ENCODE measurements at places on chromosomes 5 and 9.

DNA sequence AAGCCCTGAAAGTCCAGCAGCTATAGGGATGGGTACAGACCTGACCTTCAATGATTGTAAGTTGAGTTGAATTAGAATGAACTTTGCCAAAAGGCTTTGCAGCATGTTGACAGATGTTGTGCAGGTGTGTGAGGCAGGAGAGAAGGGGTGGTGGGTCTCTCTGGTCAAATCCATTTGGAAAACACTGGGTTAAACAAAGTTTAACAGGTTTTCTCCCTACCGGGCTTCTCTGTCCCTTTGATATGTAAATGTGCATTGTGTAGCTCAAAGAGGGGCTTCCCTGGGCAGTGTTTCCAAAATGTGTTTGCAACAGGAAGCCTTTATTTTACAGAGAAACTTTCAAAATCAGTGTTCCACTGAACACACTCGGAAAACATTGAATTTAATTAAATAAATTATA is 72.1 kb upstream of the BRINP1 start:
- no peak for DNase-seq

- DNase-seq: no peak
These were observed 1961.4 kb upstream of the WWC1 start for GRCh38 chr5:166330036-166330435.

- DNase-seq: no peak
These were observed 34.7 kb downstream of the GLT6D1 start for GRCh38 chr9:135604437-135605237.

GRCh38 chr5:9698841-9699240 is 68.7 kb upstream of the TAS2R1 start:
- DNase-seq: no peak

DNA sequence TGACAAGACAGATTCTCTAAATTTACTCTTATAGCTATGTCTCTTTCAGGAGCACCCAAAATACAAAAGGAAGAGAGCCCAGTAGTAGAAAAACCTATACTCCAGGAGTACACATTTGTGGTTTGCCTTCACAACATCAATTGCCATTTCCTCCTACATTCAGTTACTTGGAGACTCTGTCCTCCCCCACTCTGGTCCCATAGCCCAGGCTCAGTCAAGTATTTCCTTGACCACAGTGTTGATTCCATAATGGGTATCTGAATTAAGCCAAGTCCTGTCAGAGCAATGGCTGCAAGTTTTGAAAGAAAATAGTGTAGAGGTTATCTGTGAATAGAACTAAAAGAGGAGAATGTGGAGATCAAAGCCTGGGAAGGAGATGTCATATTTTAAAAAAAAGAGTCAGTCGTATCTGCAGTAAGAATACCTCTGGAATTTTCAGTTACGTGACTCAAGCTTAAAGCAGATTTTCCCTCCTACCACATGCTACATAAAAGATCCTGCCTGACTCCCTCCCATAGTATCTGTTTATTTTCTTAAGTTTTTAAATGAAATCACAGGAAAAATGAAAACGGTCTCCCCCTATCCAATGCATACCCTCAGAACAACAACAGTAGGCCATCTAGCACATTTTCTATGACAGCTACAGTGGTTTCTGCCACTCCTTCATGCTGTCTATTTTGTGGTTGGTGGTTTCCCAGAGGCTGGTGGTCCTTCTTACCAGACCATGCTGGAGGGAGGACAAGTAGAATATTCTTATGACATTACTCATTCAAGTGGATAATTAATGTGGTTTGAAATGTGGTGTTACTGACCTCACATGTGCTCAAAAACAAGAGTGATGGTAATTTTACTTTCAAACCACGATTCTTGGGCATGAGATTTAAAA is 249.7 kb upstream of the TMEM161B start:
- no peak for DNase-seq

- no peak for DNase-seq
These were observed 25.7 kb downstream of the DRD1 start for GRCh38 chr5:175418251-175418650.

- peak; percentile 72 for DNase-seq
These were observed 31.1 kb upstream of the ADAMTSL1 start for GRCh38 chr9:18442629-18443491.

GRCh38 chr9:35691334-35691650 is 1.6 kb upstream of the TPM2 start:
- DNase-seq: no peak

- no peak for DNase-seq
These were observed 47.5 kb downstream of the STX17 start for GRCh38 chr9:99953861-99954507.

GRCh38 chr5:30878296-30878695 is 315.2 kb upstream of the CDH6 start:
- DNase-seq: no peak

- DNase-seq: no peak
These were observed 14.2 kb upstream of the ZBED3 start for GRCh38 chr5:77101298-77101697.

GRCh38 chr5:15525703-15526275 is 25.8 kb downstream of the FBXL7 start:
- DNase-seq: no peak

GRCh38 chr5:169448826-169449225 is 134.7 kb upstream of the SPDL1 start:
- no peak for DNase-seq

- DNase-seq: no peak
These were observed 116.7 kb downstream of the GOLPH3 start for GRCh38 chr5:32057187-32058096.

GRCh38 chr5:141765896-141766551 is 84.0 kb upstream of the ARAP3 start:
- no peak for DNase-seq

- no peak for DNase-seq
These were observed 5.3 kb downstream of the INVS start for GRCh38 chr9:100104314-100104713.

DNA sequence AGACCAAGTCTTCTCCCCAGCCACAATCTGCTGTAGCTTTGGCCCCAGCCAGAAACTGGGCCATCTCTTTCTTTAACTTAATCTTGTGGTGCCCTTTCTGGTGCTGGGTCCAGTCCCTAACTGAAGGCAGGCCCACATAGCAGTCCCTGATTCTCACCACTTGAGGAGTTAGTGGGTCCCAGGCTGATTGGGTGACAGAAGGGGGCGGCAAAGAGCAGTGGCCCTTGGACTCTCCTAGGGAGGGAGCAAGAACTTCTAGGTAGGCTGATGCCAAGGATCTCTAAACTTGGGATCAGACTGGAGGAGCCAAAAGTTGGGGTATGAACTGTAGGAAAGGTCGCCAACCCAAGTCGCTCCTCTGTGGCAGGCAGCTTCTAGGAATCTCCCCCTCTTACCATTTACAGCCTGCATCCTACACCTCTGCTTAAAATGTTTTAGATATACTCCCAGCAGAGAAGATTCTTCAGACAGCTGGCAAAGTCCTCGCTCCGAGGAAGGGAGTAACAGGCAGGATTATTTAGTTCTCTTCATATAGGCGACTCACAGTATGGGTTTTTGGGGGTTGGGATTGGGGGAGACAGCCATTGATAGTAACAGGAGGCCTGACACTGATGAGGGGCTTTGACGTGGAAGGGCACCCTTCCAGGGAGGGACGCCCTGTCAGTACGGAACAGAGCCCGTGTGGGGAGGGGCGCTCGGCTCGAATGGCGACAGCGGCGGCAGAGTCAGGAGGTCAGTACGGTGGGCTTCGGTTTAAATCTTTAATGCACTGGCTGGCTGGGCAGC is 2.0 kb upstream of the CCL27 start:
- peak; percentile 13 for DNase-seq

DNA sequence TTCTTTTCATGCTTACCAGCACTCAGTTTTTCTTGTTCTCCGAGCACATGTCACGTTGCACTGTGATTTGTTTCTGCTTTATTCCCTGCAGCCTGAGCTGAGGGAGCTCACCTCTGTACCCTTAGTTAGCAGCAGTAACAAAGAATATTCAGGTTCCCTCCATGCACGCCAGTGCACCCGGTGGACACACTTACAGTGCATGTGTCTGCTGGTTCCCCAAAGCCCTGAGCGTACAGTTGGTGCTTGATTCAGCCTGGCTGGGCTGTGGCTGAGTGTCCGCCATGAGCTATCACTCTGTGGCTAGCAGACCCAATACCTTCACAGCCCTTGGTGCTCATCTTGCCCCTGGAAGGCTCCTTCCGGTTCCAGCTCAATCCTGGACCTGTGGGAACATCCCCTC is 93.5 kb downstream of the MVB12B start:
- no peak for DNase-seq

- DNase-seq: no peak
These were observed 33.2 kb upstream of the CYFIP2 start for GRCh38 chr5:157232706-157233105.

- DNase-seq: no peak
These were observed 449.4 kb upstream of the CDH10 start for GRCh38 chr5:25094219-25094618.

DNA sequence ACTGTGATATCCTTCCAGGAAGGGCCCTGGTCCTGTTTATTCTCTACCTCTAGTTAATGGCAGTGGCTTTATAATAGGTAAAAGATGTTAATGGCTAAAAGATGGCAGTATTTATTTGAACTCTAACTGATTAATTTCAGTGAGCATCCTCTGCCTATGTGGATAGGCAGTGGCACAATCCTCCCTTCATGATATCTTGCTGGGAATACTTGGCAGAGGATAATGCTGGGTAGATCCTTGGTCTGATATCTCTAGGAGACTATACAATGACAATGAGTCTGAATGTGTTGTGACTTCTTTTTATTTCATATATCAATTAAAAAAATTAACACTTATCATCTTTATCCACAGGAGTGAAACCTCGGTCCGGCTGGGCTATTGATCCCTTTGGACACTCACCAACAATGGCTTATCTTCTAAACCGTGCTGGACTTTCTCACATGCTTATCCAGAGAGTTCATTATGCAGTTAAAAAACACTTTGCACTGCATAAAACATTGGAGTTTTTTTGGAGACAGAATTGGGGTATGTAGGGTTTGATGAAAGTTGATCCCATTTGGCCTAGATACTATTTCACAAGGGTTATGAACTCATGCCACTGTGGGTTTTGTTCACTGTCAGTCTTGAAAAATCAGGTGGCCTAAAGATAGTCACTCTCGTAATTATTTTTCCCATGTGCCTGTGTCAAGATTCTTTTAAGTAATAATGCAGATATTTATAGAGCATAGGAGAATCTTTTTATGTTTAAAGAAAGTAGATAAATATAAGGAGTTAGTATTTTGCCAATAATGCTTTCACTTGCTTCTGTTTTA is 77.7 kb downstream of the MAN2A1 start:
- DNase-seq: no peak

- DNase-seq: no peak
These were observed 64.5 kb downstream of the CEP120 start for GRCh38 chr5:123358751-123359150.

DNA sequence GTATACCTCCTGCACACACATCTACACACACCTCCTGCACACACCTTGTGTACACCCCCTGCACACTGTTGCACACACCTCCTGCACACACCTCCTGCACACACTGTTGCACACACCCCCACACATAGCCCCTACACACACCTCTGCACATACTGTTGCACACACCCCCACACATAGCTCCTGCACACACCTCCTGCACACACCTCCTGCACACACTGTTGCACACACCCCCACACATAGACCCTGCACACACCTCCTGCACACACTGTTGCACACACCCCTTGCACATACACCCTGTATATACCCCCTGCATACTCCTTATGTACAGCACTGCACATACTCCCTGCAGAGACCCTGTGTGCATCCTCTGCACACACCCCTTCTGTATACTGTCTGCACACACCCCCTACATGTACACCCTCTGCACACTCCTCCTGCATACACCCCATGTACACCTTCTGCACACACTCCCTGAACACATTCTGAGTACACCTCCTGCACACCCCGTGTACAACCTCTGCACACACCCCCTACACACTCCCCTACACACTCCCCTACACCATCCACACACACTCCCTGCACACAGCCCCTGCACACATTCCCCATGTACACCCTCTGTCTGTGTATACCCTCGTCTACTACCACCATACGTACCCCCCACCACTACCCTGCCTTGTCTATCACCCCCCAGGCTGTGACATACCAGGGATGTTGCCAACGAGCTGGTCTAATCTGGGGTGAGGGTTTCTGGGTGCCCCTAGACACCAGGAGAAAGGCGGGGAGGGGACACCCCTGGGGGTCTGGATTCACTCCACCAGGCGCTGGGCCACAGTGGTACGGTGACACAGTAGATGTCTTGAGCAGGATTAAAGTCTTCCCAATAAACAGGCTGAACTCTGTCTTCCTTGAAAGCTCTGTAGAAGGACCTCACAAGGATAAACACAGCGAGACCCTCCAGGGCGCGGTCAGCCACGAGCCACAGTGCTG is 1.1 kb upstream of the CEP72 start:
- no peak for DNase-seq

- no peak for DNase-seq
These were observed 93.6 kb upstream of the TNC start for GRCh38 chr9:115211413-115212124.

- peak; percentile 22 for DNase-seq
These were observed 18.9 kb downstream of the KIF24 start for GRCh38 chr9:34310215-34310614.

GRCh38 chr9:19358701-19359100 is 21.3 kb downstream of the RPS6 start:
- DNase-seq: no peak

DNA sequence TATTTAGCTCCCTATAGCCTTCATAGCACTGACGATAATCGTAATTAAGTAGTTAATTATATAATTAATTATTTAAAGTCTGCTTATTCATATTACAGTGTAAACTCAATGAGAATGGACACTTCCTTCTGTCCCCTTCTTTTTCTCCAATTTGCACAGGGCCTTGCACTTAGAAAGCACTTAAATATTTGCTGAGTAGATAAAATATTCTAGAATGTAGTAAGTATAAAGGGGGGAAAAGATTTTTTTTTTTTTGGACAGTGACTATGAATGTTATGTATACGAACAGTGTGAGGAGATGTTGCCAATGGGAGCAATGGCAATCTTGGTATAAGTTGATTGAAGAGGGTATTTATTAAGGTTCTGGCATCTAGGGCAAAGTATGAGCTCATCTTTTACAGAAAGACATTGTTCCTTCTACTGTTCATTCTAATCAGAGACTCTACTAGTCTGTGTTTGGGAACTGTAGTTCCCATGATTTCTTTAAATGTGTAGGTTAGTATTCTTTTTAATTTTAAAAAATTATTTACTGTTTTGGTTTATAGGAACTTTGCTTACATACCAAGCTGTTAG is 49.4 kb downstream of the YTHDC2 start:
- no peak for DNase-seq

GRCh38 chr5:112276991-112277390 is 142.1 kb downstream of the EPB41L4A start:
- DNase-seq: no peak

DNA sequence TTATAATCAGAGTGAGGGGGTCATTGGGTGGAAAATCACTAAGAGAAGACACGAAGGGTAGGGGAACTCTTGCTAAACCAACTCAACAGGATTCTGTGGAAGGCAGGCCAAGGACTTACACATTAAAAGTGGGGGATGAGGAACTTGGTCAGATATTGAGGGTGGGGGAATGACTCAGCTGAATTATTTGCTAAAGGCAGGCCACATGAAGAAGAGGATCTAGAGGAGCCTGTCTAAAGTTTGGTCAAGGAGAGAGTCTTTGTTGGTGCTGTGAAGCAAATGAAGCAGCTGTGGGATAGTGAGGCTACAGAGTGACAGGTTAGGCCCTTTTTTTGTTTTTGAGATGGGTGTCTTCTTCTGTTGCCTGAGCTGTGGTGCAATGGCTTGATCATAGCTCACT is 63.9 kb upstream of the SPRY4 start:
- DNase-seq: no peak

Data from NCI-H1092 (cell line).